Nucleus accumbens (tissue), 56 donors: ENCODE measurements at places on chromosomes 11 and 22.

DNA sequence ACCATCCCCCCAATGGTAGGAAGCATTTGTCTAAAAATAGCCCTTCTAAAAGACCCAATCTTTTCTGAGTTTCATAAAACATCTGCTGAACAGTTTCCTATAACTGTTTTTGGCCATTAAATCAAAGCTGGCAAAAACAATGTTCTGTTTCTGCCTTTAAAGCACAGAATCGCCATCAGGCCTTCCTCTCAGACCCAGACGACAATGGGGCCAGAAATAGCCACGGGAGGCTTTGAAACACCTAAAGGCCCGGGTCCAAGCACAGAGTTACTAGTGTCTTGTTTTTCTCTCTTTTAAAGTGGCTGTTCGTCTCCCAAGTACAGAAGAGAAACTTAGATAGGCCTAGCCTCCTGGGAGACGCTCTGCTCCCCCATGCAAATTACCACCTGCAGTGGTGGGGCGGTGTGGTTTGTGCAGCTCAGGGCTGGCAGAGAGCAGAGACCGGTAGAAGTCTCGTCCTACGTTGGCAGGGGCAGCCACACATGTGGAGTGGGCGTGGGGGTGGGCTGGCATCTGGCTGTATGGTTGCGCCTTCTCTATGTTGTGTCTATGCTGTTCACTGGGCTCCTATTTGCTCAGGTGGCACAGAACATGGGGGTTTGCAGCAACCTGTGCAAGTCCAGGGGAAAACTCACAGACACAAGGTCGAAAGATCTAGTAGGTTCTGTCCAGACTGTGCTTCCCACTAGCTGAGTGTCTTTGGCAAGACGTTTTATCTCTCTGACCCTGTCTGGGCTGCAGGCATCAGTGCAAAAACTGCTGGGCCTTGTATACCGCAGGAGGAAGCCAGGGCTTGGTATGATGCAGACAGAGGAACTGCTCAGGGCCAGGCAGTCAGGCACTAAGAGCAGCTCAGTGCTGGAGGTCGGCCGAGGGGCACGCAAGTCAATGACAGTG lies 23.6 kb upstream of the ETS1 start:
- DNase-seq = no peak

- DNase-seq = no peak
Observed at GRCh38 chr11:67375320-67376055, 2.1 kb upstream of the CLCF1 start.

DNA sequence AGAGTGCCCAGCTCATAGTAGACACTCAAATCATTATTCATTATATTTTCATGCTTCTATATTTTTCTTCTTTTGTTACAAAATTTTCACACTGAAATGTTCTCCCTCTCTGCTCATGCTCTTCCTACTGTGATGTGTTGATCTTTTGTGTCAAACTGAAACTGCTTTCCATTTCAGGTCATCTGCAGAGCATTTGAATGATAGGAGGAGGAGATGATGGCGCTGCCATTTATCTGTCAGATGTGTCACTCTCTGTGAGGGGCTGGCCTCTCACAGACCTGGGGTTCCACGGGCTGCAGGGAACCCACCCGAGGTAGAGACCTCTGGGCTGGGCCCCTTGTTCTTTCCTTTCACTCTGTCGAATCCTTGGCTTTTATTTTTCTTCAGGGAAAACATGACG lies 41.1 kb downstream of the OR10A6 start:
- no peak for DNase-seq

DNA sequence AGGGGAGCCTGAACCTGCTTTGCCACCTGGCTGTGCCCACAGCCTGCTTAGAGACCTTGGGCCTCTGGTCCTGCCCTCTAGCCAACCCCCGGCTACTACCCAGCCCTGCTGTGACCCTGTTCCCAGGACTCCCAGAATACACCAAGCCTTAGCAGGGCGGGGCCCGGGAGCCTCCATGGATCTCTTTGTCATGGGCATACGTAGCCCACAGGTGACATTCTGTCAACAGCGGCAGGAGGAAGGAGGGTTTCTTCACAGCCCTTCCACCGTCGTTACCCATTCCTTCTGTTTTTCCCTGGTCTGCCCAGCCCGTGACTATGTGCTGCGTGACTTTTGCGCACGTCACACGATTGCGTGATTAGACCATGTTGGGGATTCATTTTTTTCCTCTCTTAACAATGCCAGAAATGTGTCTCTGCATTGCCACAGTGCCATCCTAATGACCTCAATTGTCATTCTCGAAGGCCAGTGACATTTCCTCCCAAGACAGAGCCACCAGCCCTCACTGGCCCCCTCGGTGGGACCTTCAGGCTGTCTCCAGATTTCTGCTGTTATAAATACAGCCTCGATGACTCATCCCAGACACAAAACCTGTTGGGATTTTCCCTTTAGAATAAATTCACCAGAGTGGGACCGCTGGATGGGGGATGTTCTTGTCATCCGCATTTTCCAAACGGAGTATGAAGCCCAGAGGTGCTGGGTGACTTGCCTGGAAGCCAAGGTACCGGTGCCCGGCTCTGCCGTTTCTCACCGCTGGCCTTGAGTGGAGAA lies 9.0 kb downstream of the SYT12 start:
- DNase-seq = no peak

GRCh38 chr11:69089258-69089657 lies 40.5 kb downstream of the TPCN2 start:
- DNase-seq = no peak

GRCh38 chr11:61108847-61109585 lies 6.7 kb downstream of the CD5 start:
- no peak for DNase-seq
